H4 (cell line): ENCODE measurements at places on chromosomes 11 and 22. TPM values are rescaled to one million over a fixed set of nuclear protein-coding genes. Genes with fewer than 3 reads are reported as not detected.

The CATSPERZ gene
- total RNA-seq = not detected in 2 replicates

The CAPRIN1 gene
- 230 and 273 TPM in 2 replicates for total RNA-seq

The OR8D4 gene
- not detected in 2 replicates for total RNA-seq

The SLC22A8 gene
- not detected in 2 replicates for total RNA-seq

The TXNRD2 gene
- total RNA-seq = 7.5 and 9.1 TPM in 2 replicates

The FGF3 gene
- not detected in 2 replicates for total RNA-seq

DNA sequence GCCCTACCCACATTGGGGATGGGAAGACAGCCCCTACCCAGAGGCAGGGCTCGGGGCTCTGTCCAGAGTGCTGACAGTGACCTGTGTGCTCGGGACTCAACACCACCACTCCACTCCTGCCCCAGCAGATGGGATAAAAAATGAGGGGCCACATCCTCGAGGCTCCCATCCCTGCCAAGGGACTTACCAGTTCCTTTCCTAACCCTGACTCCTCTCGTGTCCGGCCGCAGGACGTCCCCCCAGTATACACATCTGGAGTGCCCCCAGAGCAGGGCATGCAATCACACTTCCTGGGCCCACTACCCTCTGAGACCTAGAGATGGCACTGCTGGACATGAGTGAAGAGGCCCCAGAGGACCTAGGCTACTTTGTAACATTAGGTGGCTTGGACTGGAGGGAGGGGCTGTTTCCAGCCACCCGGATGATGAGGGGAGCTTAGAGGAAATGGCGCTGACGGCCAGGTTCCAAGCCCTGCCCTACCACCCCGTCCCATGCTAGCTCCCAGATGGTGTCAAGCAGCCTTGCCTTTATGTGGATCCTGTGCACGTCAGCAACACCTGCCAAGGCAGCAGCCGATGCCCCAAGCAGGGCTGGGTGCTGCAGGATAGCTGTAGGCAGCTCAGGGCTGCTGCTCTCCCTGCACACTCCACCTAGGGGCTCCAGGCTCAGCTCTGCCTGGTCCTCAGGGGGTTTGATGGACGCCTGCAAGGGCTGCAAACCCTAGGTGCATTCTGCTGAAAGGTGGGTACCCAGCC is 86.6 kb downstream of the DGCR2 start:
- no peak for DNase-seq

DNA sequence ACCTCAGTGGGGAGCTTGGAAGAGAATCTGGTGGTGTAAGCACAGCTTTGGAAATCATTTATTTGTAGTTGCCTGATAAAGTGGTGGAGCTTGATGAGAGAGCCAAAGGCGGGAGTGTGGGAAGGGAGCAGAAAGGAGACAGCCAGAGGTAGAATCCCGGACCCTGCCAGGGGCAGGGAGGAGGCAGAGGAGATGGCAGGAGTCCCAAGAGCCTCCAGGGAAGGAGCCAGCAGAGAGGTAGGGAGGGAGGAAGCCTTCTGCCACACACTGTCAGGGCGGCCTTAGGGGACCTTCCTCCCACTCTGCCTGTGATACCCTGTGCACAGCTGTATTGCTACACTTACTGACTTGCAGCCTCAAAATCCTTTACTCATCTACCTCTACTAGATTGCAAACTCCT is 15.4 kb downstream of the SCUBE2 start:
- no peak for DNase-seq

- DNase-seq = no peak
Measured at GRCh38 chr11:67120456-67120855, 1.4 kb downstream of the KDM2A start.

DNA sequence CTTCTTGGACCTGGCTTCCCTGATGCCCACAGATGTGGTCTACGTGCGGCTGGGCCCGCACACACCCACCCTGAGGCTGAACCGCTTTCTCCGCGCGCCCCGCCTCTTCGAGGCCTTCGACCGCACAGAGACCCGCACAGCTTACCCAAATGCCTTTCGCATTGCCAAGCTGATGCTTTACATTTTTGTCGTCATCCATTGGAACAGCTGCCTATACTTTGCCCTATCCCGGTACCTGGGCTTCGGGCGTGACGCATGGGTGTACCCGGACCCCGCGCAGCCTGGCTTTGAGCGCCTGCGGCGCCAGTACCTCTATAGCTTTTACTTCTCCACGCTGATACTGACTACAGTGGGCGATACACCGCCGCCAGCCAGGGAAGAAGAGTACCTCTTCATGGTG is 1.2 kb downstream of the CNGA4 start:
- DNase-seq = no peak

GRCh38 chr11:2892215-2892966 is 6.8 kb upstream of the CDKN1C start:
- DNase-seq = no peak

DNA sequence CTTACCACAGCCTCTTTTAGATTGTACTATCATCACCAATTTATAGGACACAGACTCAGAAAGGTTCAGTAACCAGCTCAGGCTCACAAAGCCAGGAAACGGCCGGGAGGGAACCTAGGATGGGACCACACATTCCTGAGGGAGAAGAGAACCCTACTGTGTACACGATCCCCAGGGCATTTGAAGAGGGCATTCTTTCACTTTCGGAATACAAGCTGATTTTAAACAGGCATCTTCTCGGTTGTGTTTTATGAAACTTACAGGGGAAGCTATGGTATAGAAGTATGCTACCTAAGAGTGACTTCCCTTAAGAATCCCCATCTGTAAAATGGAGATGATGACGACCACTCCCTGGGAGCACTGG is 19.0 kb downstream of the SMCO4 start:
- DNase-seq = no peak

- no peak for DNase-seq
Measured at GRCh38 chr11:81476345-81476744, 1257.3 kb downstream of the FAM181B start.

DNA sequence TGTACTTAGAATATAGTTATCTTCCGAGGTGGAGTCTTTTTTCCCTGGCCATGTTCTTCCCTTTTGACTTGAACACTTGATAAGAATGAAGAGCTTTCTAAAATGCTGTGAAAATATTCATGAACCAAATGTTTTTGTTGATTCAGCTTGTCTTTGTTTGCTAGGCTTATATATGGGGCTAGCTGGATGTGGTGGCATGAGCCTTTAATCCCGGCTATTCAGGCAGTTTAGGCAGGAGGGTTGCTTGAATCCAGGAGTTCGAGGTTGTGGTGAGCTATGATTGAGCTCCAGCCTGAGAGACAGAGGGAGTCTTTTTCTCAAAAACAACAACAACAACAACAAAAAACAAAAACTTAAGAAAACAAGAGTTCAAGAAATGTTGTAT is 23.1 kb downstream of the CBL start:
- DNase-seq = no peak

GRCh38 chr11:120626791-120627190 is 115.2 kb downstream of the GRIK4 start:
- no peak for DNase-seq

DNA sequence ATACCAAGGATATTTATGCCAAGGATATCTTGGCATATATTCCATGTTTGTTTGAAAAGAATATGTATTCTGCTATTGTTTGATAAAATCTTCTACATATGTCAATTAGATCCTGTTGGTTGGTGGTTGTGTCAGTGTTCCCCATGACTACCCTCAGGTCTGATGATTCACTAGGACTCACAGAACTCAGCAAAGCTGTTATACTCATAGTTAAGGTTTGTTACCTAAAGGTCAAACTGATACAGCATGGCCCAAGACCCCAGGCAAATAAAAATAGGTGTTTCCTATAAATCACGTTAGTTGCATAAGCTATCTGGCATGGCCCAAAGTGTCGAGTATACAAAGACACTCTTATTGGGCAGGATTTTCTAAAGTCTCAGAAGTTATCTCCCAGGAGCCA is 30.2 kb upstream of the B3GNT6 start:
- no peak for DNase-seq

GRCh38 chr22:39490966-39491680 is 11.0 kb upstream of the MIEF1 start:
- DNase-seq = no peak

- no peak for DNase-seq
Measured at GRCh38 chr11:35585416-35585815, 32.8 kb upstream of the FJX1 start.

DNA sequence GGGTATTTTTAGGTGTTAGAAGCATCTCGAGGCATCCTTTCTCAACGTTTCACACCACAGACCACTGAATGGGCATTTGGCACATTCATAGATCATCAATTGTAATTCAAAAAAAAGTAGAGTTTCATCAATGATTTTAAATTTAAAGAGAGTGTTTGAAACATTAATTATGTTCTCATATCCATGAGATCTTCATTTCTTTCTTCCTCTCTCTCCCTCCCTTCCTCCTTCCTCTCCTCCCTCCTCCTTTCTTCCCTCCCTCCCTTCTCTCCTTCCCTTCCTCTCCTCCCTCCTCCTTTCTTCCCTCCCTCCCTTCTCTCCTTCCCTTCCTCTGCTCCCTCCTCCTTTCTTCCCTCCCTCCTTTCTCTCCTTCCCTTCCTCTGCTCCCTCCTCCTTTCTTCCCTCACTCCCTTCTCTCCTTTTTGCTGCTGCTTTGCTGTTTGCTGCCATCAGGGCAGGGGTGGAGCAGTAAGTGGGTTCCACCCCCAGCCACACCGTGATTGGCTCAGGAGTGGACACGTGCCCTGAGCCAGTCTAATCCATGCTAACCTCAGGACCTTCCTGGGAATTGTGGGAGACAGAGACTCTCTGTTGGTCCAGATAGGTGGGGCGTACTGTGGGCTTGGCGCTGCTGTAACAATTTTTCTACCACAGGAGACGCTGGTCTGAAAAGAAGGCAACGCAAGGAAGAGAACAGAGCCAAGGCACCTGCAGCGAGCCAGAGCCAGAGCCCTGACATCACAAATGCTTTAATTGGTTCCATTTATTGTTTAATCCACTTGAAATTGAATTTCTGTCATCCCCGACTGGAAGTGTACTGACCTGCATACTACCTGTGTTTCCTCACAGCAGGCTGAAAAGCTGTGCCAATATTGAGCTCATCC is 33.7 kb upstream of the APOBEC3A start:
- DNase-seq = peak; percentile 97

GRCh38 chr22:31577711-31578110 is 81.4 kb downstream of the SFI1 start:
- DNase-seq = no peak
